ENCODE measurements at places on chromosomes 2 and 18.

GRCh38 chr18:356778-357177, 88.9 kb upstream of the THOC1 start:
- DNase-seq: no peak

- DNase-seq: no peak
Observed at GRCh38 chr2:50770299-50770698, 261.6 kb downstream of the NRXN1 start.

DNA sequence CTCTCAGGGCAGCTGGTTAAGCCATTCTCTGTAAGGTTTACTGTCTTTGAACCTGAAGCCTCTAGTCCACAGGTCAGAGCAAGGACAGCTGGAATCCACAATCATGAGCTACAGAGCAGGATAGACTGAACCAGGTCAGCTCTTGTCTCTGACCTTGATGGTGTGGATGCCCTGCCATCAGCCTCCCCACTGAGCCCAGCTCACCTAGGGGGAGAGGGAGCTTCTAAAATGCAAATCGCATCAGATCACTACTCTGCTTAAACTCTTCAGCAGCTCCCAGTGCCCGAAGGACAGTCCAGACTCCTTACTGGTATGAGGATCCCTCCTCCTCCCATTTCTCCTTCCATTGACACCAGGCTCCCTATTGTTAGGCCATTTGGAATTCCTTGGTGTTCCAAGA, 255.3 kb upstream of the CCDC68 start:
- no peak for DNase-seq

DNA sequence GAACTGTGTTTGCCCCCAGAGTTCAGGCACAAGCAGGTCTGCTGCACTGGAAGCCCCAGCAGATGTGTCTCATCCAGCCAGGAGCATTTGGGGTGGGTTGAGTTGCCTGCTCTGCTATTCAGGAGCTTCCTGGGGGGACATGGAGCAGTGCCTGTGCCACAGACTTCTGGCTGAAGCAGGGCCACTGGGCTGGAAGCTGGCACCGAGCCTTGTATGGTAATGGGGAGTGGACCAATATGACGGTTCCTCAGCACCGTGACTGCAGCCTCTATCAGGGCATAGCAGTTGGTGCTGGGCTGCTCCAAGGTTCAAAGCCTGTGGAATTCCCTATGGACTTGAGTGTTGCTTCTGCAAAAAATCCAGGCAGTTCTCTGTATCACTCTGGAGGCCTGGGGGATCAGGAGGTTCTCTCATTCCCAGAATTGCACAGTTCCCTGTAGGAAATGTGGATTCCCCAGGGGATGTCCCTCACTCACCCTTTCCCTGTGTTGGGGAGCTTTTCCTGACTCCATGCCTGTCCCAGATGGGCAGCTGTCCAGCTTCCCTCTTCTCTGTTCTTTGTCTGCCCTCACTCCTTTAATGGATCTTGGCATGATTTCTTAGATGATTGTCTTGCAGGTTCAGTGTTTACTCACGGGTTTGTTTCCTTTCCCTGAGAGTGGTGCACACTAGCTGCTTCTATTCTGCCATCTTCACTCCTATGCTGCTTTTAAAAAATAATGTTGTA, 37.2 kb upstream of the THSD7B start:
- DNase-seq: no peak

GRCh38 chr2:96950381-96951124, 35.8 kb downstream of the FAM178B start:
- DNase-seq: no peak

DNA sequence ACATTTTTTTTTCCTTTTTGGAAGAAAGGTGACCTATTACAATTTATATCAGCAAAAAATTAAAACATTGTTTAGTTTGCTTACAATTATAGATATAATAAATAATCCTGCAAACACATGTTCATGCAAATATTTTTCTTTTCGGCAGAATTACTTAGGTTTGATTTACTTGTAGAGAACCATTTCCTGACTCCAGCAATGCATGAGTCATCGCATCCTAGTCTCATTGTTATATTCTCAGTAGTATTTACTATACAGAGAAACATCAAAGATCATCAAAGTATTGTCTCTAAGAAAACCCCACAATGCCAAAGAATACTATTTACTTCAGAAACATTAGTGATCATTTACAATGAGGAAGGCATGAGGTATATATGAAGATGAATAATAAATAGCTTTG, 40.4 kb upstream of the MTIF2 start:
- no peak for DNase-seq

DNA sequence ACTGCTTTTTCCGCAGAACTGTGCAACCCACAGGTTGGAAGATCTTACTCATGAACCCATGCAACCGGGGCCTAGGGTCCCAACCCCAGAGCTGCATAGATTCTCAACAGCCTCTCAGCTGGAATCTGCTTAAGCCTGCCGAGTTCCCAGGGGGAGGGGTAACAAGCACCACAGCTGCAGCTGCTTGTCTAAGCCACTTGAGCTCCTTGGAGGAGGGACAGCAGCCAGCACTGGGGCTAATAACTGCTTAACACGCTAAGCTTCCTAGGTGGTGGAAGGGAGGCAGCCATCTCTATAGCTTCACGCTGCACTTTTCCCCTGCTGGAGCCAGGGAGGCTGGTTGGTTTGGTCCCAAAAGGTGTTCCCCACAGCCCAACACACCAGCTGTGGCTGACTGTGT, 311.6 kb downstream of the DSC3 start:
- no peak for DNase-seq

DNA sequence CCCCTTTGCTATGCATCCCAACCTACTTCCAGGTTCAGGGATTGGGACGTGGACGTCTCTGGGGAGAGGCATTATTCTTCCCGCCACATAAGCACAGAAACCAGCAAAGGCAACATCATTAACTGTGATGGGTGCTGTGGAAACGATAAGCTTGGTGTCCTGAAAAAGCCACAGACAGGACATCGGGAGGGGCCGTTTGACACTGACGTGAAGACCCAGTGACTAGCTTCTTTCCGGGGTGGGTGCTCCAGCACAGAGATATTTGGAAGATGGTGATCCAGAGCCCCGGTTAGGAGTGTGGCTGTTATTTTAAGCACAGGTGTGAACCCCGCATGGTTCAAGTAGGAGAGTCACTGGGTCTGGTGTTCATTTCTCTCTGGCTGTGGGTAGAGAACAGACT, 163.8 kb upstream of the HDAC4 start:
- no peak for DNase-seq

DNA sequence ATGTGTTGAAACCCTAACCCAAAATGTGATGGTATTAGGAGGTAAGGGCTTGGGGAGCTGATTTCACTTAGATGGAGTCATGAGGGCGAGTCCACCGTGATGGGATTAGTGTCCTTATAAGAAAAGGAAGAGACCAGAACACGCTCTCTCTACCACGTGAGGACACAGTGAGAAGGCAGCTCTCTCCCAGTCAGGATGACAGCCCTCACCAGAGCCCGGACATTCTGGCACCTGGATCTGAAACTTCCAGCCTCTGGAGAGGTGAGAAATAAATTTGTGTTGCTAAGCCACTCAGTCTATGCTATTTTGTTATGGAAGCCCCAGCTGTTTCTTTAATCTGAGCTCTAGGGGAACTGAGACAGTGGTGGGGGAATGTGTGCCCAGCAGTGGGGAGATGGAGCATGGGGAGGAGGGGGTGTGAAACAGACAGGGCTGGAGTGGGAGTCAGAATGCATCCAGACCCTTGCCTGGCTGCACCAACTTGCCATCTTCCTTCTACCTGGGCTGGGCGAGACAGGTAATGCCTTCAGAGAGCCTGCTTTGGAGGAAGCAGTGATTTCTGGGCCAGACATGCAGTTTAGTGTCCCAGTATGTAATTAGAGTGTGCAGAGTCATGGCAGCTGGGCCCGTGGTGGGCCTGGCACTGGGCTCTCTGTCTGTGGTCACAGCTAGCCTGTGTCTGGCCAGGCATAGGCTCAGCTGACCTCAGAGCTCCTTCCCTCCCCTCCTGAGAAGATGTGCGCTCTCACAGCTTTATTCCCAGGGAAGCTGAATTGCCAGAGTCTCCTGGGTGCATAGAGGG, 38.1 kb downstream of the RHOB start:
- DNase-seq: no peak

- DNase-seq: no peak
Observed at GRCh38 chr2:207224381-207224780, 58.6 kb upstream of the KLF7 start.

GRCh38 chr2:177872286-177872685, 200.3 kb downstream of the PDE11A start:
- DNase-seq: no peak

GRCh38 chr2:21070341-21071257, 26.7 kb upstream of the APOB start:
- no peak for DNase-seq

GRCh38 chr2:150856596-150857281, 369.3 kb upstream of the RND3 start:
- no peak for DNase-seq

GRCh38 chr2:20093263-20094141, 42.1 kb upstream of the LAPTM4A start:
- no peak for DNase-seq

GRCh38 chr2:111618978-111619902, 264.8 kb downstream of the ANAPC1 start:
- DNase-seq: no peak

DNA sequence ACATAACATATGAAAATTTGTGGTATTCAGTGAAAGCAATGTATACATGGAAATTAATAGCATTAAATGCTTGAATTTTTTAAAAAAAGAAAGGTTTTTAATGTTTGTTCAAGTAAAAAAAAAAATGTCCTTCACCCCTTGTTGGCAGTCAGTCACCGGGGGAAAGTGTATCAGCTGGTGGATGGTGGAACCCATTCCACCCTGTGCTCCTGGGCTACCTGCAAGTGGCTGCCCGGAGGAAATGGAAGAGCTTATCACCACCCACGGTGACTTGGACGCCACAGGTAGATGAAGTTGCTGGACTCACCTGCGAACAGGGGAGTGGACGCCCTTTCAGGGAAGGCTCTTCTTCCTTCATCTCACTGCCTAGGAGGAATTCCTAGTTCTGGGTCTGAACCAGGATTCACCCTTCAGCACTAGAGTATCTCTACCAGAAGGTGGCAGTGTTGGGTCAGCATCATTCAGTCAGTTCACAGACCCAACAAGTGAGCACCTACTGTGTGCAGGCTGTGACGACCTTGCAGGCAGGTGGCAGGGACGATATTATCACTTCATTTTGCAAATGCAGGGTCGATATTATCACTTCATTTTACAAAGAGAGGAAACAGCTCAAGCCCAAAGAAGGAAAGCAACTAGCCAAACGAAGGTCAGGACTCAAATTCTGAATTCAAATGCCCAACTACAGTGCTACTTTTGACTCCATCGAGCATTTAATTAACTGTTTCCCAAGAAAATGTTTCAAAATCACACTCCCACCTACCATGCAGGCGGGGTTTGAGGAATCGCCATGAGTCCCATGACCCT, 35.8 kb downstream of the CIB4 start:
- DNase-seq: peak; percentile 38
